ENCODE measurements at places on chromosomes 13 and 19.

GRCh38 chr13:42970824-42971690 is 21.0 kb downstream of the EPSTI1 start:
- DNase-seq, result peak; percentile 76

DNA sequence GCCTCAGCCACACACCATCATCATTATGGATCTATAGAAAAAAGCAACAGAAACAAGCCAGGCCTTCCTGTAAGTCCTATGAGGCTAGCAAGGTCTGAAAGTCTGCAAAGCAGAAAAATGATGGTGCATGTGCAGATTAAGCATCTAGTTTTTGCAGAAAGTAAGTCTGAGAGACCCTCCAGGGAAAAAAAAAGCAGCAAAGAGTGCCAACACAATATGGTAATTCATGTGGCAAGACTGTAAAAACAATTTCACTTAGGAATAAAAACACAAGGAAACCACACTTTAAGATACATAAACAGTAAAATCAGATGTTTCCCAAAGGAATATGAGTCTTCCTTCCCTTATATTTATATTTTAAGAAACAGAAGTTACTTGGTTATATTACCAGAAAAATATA is 112.3 kb upstream of the FBXL3 start:
- DNase-seq, result no peak

- no peak for DNase-seq
Measured at GRCh38 chr19:6234527-6234926, 45.2 kb downstream of the MLLT1 start.

- DNase-seq, result peak; percentile 79
Measured at GRCh38 chr19:55206664-55207500, 2.4 kb downstream of the PTPRH start.

DNA sequence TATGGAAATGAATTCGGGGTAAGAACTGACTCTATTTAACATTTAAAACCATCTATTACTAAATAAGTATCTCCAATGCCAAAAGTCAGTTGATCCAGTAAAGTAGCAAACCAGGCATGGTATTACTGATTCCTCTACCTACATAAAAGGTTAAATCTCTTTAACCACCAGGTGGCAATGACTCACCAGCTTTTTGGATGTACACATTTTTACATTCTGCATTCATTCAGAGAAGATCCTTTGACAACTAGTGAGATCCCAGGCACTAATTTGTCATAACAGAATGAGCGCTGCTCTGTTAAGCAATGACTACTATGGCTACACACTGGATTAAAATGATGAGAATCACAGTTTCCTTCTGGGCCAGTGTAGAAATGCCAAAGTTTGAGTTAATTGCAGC is 329.8 kb upstream of the GPC6 start:
- DNase-seq, result no peak

GRCh38 chr13:38897521-38897920 is 93.1 kb downstream of the STOML3 start:
- DNase-seq, result no peak

GRCh38 chr13:88745011-88745410 is 1073.8 kb downstream of the SLITRK5 start:
- DNase-seq, result no peak

GRCh38 chr13:83184819-83185218 is 697.5 kb downstream of the SLITRK1 start:
- no peak for DNase-seq

DNA sequence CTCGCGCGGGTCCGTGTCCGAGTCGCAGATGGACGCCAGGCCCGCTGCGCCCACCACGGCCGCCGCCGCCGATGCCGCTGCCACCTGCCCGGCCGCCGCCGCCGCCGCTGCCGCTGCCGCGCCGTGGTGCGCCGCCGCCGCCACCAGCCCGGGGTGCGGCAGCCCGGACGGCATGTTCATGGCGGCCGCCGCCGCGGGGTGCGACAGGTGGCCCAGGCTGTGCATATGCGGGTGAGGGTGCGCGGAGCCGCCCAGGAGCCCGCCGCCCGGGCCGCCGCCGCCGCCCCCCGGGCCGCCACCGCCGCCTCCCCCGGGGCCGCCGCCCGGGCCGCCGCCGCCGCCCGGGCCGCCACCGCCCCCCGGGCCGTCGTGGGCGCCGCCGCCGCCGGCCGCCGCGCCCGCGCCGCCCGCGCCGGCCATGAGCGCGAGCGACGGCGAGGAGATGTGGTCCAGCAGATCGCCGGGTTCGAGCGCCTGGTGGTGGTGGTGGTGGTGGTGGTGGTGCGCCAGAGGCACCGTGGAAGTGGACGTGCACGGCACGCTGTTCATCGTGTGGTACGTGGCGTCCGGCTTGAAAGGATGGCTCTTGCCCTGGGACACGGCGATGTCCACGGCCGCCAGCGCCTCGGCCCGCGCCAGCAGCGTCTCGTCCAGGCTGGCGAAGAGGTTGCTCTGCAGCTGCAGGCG is 1.3 kb downstream of the POU4F1 start:
- no peak for DNase-seq

DNA sequence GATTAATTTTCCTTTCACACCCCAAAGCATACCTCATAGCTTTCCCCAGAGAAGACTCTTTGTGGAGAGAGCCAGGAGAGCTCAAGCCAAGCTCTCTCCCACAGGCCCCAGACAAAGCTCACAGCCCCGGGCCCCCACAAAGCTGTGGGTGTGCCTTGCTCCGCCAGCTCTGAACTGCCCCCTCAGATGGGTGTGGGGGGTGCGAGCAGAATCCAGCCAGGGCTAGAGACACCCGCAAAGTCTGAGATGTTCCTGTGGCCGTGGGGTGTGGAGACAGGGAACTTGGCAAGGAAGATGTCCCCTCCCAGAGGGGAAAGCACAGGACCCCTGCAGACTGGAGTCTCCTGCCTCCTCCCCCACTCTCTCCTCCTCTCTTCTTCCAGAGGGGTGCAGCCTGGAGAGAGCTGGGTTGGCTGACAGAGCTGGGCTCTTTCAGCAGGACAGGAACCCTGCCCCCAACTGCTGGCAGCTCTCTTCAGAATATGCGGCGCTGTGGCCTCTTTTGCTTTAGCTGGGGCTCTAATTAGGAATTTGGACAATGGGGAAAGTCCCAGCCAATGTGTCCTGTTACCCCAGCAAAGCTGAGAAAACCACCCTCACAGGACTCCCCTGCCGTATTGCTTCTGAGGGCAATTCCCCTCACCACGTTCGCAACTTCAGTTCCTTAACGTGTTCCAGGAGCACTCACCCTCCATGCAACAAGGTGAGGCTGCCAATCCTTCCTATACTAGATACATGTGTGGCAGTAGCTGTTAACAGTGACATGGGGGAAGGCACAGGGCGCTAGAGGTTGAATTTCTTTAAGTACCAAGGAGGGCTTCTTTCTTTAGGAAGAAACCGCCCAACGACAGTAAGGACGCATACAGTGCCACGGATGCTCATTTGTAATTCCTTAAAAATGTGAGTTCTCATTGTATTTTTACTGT is 170.0 kb downstream of the COL4A1 start:
- DNase-seq, result no peak

DNA sequence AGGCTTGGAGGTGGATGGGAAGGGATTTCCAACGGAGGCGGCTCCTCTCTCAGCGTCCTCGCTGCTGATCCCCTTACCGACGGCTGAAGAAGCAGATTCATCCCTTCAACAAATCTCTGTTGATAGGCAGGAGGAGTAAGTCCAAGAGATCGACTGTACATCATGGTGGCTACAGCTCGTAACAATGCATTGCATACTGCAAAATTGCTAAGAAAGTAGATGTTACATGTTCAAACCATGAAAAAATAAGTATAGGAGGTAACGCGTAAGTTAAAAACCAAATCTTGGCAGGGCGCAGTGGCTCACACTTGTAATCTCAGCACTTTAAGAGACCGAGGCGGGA is 468 bp upstream of the SLC39A3 start:
- DNase-seq, result no peak

GRCh38 chr19:29843180-29844051 is 31.6 kb downstream of the CCNE1 start:
- DNase-seq, result no peak

DNA sequence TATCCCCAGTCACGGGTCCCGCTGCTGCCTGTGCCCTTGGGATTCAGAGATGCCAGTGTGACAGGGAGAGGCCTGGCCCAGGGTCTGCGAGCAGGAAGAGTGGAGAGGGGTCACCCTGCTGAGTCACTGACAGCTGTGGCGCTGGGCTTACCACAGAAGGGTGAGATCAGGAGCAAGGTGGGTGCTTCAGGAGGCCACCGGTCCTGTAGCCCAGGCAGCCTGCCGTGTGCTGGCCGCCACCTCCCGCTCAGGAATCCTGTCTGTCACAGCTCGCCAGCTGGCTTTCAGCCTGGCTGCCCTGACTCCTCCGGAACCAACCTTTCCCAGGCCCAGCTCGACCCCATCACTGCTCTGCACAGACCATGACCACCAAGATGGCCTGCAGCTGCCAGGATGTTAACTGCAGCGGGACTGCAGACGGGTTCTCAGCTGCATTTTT is 25.3 kb downstream of the NAXD start:
- no peak for DNase-seq

DNA sequence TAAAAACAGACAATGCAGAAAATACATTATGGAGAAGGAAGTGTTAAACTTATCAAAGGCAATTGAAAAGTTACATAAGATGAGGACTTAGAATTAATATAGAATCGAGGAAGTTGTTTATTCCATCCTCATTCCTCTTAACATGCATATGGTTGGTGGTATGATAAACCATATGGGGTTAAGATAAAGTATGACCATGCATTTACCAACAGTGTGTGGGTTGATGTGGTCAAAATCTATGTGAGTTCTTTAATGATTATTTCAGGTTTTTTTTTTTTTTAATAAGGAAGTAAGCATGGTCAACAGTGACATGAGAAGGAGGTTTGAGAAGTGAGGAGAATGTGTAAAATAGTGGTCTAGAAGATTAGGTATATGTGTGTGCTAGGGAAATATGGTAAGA is 94.5 kb downstream of the TDRD3 start:
- no peak for DNase-seq

DNA sequence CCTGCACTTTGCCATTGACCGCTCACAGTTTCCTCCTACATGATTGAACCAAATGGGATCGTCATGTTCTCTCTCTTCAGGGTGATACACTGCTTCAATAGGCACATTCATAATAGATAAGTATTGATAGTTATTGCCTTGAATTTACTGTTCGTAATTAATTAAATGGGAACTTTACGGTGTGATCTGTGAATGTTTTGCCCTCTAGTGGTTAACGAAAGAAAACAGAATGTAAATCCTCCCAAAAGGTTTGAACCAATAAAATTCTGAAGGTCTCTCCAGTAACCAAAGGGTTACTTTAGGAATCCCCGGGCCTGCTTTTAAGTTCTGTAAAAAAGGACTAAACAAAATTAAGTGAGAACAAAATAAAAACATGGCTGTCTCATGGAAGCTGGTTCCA is 389.3 kb downstream of the DACH1 start:
- DNase-seq, result no peak

DNA sequence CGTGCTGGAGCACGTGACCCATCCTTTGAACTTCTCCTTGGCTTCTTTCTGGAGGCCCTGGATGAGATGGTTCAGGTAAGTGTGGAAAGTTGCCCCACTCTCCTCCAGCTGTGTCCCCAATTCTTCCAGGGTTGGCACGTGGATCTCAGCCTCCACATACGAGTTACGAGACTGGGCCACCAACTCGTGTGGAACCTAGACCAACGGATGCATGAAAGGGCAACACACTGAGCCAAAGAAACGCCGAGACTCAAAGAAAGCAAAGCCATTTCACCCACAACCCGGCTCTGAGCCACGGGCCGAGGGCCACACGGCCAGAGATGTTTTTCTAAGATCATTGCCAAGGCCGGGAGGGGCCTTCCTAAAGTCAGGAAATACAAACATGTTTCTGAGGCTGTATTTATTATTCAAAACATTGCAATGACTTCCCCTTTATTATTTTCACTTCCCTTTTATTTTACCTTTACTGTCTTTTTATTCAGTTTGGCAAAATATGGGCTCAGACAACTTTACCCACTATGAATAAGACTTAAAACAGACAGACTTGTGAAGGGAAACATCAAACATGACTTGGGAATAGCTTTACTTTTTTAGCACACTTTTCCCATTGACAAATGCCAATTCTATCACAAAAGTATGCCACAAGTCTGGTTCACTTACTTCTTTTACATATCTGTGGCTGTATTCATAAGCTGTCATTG is 94.6 kb downstream of the KL start:
- no peak for DNase-seq

DNA sequence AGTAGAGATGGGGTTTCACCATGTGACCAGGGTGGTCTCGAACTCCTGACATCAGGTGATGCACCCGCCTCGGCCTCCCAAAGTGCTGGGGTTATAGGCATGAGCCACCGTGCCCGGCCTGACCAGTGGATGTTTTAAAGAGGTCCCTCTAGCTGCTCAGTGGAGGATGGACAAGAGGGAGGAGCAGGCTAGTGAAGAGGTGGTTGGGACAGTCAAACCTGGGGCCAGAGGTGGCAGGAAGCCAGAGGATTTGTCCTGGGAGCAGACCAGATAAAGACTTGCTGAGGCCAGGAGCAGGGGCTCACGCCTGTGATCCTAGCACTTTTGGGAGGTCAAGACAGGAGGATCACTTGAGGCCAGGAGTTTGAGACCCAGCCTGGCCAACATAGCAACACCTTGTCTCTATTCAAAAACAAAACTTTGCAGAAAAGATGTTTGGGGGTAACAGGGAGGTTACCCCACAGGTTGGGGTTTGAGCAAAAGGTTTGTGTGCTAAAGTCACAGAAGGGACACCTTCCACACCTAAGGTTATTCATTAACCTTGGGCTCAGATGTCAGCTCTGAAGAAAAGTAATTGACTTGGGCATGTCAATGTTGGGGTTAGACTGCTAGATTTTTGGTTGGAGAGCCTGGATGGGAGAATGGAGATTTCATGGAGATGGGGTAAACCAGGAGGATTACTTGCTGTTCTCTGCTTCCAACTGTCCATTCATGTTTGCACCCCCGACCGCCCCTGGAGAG is 9.0 kb downstream of the BCAM start:
- DNase-seq, result no peak

DNA sequence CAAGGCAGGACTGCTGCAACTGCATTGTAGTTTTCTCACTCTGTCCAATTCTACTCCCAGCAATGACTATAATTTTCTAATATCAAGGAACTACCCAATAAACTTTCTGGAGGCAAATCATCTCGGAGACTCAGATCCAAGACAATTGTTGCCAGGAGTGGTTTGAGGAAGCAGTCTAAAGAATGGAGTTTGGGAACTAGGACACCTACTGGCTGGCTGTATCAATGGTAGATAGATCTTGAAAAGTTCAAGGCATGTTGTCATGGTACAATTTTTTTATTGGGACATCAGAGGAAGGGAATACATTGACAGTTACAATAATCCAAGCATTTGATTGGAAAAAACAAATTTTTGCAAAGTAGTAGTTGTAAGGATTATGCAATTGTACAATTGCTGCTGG is 648.3 kb upstream of the SLITRK6 start:
- DNase-seq, result no peak

DNA sequence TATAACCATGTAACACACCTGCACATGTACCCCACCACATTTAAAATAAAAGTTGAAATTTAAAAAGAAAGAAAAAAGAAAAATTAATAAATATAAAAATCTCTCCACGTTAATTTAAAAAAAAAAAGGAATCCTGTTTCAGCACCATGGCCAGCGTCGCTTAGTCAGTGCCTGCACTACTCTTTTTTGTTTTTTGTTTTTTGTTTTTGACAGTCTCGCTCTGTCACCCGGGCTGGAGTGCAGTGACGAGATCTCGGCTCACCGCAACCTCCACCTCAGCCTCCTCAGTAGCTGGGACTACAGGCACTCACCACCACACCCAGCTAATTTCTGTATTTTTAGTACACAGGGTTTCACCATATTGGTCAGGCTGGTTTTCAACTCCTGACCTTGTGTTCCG is 835.9 kb downstream of the UQCRFS1 start:
- DNase-seq, result no peak
